ENCODE measurements at places on chromosomes 11 and 22.

DNA sequence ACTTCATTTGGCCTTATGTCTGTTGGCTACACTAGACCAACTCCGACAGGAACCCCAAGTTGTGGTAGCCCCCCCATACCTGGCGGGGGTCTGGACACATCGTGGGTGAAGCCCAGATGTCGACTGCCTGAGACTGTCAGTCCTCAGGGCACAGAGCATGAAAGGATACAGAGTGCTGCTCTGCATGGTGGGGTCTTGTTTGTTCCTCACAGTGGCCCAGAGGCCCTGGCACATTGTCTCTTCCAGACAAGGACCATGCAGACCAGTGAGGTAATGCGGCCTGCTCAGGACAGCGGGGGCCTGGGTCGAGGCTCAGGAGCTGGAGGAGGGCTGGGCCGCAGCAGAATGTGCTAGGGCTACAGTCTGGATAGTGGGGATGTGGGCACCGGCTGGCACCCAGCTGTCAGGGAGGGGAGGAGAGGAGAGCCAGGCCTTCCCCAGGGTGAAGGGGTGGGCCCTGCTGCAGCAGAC is 14.6 kb downstream of the CAPN5 start:
- DNase-seq: no peak

GRCh38 chr11:32374261-32374711 is 61.1 kb downstream of the WT1 start:
- no peak for DNase-seq

DNA sequence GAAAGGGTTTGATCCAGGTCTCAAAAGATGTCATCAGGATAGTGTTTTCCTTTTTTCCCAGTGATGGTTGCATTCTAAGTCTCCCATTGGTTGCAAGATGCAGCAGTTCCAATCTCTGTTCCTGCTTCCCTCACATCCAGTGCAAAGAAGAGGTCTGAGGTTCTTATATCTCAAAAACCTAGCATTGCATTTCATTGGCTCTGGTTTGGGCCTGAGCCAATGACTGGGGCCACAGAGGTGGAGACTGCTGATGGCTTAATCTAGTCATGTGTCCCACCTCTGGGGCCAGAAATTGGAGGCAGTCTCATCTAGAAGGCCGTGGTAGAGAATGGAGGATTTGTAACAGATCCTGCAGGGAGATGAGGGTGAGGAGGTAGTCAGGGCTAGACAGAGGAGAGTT is 13.2 kb upstream of the MICAL2 start:
- no peak for DNase-seq

GRCh38 chr22:36027935-36028645 is 534 bp downstream of the RBFOX2 start:
- no peak for DNase-seq

- no peak for DNase-seq
Observed at GRCh38 chr11:43747130-43747802, 66.7 kb downstream of the HSD17B12 start.

DNA sequence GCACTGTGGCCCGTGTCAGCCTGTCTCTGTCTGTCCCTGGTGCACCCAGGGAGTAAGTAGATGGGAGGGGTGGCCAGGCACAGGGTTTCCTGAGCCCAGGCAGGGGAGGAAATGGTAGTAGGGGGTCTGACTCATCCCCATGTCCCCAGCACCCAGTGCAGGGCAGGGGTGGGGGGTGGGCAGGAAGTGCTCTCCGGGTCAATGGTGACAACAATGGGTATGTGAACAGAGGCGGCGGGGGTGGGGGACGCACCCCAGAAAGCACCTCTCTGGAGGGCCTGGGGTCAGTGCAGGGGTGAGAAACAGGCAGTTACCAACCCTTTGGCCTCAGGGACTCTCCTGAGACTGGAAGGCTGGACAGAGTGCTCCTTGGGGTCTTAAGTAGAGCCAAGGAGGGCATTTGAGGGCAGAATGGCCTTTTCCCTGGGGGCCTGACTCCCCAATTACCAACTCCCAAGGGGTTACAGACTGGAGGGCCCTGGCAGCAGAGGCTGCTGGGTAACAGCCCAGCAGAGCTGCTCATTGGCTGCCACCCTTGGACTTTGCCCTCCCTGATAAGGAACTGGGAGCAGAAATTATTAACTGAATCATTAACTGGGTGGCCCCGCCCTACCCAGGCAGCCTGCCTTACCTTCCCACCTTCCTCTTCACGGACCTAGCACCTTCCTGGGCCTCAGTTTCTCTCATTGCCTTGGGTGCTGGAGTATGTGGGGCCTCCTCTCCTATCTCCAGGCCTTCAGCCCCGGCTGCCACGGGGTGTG is 4.2 kb downstream of the MYRF start:
- no peak for DNase-seq

DNA sequence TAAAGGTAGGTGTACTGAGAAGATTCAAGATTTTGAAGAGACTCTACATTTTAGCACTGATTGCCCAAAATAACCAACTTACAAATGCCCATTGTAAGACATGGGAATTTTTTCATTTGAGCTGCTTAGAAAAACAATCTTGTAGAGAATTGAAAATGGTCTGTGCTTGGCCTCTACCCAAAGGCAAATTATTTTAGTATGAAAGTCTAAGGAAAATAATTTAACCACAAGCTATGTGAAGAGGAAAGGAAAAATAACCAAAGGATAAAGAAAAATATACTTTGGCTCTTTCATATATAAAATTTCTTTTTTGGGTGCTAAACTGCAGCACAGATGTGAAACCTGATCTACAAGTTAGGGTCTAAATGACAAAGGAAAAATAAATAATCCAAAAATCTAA is 54.9 kb downstream of the ME3 start:
- DNase-seq: no peak

GRCh38 chr11:133239575-133239974 is 292.7 kb downstream of the OPCML start:
- DNase-seq: no peak

DNA sequence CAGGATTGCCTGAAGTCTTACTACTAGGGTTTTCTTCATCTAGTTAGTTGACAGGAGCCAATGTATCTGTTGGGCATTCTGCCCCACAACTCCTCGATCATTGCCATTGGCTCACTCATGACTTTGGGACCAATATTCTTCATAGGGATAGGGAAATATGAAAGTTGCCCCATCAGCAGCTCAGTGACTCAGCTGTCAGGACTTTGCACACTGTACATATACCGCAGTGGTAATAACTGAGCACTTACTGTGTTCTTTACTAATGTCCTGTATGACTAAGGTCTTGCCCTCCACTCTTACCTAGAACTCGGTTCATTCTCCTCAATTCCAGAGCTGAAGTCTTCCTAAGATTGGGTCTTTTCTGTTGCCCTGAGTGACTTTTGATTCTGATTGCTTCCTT is 46.8 kb upstream of the PGR start:
- DNase-seq: no peak

GRCh38 chr11:65418431-65418680 is 4.2 kb upstream of the NEAT1 start:
- no peak for DNase-seq

GRCh38 chr22:42473484-42474193 is 41.4 kb upstream of the NFAM1 start:
- DNase-seq: no peak

DNA sequence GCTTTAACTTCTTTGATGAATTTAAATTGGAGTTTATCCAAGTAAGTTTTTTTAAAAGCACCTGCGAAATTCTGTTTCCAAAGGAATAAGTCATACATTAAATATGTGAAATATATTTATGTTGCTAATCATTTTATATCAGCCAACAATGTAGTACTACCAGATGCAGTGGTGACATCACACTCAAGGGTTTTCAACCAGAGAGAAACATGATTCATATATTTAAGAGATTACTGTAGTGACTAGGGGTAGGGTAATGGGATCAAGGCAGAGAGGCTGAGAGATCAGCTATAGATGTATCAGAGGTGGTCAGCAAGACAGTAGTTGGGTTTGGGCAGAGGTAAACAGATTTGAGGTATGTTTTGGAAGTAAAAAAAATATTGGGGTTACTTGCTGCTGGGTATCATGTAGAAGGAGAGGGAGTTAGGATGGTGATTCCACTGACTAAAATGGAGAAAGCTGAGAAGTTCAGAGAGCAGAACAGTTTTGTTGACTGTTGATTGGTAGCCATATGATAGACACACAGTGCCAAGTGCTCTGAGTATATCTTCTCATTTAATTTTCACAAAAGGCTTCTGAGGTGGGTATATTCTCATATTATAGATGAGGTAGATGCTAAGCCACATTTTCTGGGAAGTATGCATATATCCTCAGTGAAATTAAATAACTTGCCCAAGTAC is 39.4 kb downstream of the CEP57 start:
- DNase-seq: no peak
